ENCODE measurements at places on chromosomes 1 and 21.

- DNase-seq: no peak
Observed at GRCh38 chr1:17197696-17198095, 7.2 kb upstream of the PADI1 start.

GRCh38 chr1:175629318-175629694 lies 114.1 kb downstream of the TNR start:
- DNase-seq: no peak

- no peak for DNase-seq
Observed at GRCh38 chr1:47031059-47031458, 7.6 kb downstream of the CYP4X1 start.

DNA sequence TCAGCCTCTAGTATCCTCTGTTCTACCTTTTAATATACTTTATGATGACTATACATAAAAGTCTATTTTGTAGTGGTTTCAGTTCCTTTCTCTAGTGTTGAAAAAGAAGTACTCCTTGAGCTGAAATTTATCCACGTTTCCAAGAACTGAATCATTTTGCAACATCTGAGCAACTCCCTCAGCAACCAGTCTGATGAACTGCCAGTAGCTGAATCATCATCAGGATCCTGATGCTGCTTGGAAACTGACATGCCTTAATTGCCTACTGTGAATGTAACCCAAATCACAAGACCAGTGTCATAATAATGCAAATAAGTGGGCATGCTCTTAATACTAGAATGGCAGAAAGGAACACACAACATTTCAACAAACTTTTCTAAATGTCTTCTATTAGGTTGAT lies 103.3 kb downstream of the CYYR1 start:
- DNase-seq: no peak

- no peak for DNase-seq
Observed at GRCh38 chr1:40593449-40594186, 62.2 kb downstream of the ZNF684 start.

GRCh38 chr1:160755911-160756848 lies 17.1 kb downstream of the SLAMF7 start:
- DNase-seq: no peak

DNA sequence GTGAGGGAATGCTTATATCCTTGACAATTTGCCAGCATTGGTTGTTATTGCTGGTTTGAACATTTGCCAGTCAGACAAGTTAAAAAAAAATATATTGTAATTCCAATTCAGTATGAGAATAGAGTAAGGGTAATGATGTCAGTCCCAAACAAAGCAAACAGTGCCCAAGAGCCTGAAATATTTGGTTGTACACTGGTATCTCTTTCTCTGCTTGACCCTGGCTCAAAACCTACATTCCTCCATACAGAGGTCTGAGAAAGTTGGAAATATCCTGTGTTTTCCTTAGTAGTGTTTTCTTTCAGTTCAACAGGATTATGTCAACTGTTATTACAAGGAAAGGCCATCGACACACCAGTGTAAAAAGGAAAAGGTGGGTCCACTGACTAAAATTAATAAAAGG lies 145.6 kb downstream of the MRPL39 start:
- no peak for DNase-seq

DNA sequence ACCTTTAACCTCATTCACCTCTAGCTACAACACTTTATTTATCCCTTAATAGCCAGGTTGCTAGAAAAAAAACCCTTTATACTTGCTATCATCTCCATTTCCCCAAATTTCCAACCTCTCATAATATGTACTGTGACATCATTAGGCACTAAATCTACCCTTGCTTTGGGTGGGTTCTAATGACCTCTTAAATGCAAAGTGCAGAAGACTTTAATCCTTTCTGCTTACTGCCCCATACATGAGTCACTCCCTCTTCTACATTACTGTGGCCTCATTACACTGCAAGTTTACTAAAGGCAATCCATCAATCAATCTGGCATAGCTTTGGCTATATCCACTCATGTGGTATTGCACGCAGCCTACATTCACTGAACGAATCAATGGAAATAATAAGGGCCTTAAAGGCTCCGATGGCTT lies 353.3 kb downstream of the SMYD3 start:
- no peak for DNase-seq

DNA sequence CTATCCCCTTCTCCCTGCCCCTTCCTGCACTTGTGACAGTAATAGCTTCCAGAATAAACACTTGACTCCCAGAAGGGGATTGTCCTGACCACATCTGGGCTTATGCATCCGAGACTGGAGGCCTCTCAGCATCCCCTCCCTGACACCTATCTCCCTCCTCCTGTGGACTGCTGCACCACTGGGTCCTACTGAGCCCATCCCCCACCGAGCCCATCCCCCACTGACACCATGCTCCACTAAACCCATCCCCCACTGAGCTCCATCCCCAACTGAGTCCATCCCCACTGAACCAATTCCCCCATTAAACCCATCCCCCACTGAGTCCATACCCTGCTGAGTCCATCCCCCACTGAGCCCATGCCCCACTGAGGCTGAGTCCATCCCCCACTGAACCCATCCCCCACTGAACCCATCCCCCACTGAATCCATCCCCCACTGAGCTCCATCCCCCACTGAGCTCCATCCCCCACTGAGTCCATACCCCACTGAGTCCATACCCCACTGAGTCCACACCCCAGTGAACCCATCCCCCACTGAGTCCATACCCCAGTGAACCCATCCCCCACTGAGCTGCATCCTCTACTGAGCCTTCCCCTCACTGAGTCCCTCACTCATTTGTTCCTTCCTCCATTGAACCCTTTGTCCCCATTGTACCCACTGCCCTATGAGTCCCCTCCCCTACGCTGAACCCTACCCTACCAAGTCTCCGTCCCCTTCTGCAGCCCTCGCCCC lies 5.6 kb downstream of the PDZK1IP1 start:
- no peak for DNase-seq

DNA sequence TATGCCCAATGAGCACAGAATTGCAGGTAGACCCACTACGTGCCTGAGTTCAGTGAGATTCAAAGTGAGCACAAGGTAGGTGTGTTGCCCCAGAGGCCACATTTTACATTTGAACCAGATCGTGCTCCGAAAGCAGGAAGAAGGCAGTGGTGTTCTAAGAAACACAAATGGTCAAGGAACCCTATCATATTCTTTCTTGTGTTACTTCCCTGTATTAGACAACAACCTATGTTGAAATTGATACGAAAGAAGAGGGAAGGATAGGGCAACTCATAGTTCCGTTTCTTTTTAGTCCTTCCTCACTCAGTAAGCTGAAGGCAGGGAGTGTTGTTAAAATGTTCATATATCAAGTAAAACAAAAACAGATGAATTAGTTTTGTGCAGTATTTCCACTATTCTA lies 33.9 kb downstream of the OLFML2B start:
- no peak for DNase-seq

DNA sequence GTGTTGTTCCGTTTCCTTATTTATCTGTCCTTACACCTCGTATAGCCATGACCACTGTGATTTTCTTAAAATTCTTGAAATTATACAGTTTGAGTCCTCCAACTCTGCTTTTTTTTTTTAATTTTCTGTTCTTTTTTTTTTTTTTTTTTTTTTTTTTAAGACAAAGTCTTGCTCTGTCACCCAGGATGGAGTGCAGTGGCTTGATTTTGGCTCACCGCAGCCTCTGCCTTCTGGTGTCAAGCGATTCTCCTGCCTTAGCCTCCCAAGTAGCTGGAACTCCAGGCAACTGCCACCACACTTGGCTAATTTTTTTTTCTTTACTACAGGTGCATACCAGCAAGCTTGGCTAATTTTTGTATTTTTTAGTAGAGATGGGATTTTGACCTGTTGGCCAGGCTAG lies 48.9 kb downstream of the DIP2A start:
- DNase-seq: no peak

DNA sequence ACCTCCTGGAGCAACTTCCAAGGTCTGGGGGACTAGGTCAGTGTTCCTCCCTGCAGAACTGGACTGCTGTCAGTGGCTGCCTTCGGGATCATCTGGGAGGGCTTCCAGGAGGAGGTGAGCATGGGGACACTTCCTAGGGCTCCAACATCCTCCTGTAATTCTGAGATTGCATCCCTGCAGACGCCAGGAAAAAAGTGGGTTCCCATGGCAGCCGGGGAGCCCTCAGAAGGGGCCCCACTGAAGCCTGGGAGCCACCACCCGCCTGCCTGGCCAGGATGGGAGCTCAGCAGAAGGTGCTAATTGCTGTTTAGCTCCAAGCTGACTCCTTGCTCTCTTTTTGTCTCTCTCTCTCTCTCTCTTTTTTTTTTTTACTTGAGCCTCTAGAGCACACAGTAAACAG lies 16.1 kb upstream of the ARF1 start:
- DNase-seq: no peak

GRCh38 chr1:6601923-6602668 lies 573 bp downstream of the KLHL21 start:
- DNase-seq: peak; percentile 80

DNA sequence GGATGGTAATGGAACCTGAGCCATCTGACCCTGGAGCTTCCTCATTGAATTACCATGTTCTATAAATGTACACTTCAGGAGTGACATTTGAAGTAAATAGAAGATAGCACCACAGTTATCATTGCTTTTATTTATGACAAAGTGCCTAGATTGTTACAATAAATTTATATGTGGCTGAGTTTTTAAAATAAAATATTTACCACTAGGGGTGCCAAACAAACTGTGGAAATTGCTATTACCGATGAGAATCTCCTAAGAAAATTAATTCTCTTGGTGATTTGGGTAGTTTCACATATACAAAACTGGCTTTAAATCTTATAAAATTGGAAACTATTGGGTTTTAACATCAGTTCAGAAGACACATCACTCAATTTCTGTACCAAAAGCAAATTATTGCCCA lies 1.4 kb upstream of the TNR start:
- no peak for DNase-seq

- DNase-seq: no peak
Observed at GRCh38 chr1:93223023-93223675, 42.6 kb downstream of the CCDC18 start.

DNA sequence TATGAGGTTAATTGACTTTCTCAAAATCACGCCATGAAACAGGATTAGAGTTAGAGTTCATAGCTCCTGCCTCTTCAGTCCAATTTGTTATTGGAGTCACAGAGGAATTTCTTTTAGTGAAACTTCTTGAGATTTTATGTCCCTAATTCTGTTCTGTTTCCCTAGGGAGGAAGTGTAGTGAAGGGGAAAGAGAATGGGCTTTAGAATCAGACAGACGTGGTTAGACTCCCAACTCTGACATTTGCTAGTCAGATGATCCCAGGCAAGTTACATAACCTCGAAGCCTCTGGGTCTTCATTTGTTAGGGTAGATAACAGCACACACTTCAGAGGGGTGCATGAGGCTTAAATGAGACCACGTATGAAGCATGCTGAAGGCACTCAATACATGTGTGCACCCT lies 83.9 kb downstream of the ASTN1 start:
- DNase-seq: no peak

DNA sequence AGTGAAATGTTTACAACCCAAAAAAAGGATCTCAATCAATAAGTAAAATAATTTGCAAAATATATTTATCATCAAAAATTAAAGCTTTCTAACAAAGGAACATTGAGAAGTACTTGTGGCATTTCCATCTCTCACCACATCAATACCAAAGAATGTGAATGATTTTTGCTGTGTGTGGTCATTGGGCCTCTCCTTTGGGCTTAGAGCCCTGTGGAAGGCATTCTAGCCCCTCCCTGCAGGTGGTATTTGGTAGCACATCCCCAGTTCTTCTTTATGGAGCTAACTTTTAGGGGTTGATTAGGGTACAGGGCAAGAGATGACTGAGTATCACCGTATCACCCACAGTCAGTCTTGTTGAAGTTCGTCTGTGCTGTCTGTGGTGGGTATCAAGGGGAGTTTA lies 294.1 kb upstream of the SGIP1 start:
- DNase-seq: no peak

- DNase-seq: no peak
Observed at GRCh38 chr1:92399076-92399475, 87.6 kb downstream of the GFI1 start.

DNA sequence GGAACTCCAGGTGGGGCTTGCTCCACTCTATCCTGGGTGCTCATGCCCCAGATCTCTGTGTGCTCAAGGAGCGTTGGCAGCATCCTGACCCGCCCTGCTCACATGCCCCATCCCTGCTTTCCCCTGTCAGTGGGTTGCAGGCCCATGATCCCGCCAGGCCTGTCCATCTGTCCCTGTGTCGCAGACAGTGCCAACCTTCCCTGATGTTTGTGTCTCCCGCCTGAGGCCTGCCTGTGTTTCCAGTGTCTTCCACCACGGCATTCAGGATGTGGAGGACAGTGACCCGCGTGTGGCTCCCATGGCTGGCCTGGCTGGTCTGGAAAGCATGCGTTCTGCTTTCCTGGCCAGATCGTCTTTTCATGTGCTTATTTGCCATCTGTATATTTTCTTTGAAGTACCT lies 82.9 kb downstream of the PCBP3 start:
- DNase-seq: no peak

GRCh38 chr1:14924455-14925331 lies 228.9 kb upstream of the TMEM51 start:
- DNase-seq: no peak

GRCh38 chr1:117142200-117142599 lies 20.7 kb upstream of the TRIM45 start:
- no peak for DNase-seq

DNA sequence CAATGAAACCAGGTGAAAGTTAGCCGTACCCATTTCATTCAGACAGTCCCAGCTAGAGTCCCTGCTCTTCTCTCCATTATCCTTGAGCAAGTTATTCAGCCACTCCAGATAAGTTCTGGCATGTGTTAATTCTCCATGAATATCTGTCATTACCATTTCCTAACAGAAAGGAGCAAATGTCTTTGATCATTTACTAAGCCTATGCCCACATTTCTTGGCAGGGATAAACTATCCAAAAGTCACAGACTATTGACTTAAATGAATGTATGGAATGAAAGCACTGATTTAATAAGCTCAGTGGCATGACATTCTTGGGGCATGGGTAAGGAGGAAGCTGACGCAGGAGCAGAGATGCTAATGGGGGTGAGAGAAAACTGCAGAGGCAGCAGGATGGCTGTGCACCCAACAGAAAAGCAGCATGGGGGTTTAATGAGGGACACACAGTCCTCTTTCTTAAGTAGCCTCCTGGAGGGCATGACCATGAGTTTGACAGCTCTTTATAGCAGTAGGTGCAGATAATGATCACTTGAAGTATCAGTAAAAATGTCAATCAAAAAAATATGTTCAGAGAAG lies 17.6 kb upstream of the DHCR24 start:
- no peak for DNase-seq

- DNase-seq: no peak
Observed at GRCh38 chr1:4973341-4973740, 318.9 kb downstream of the AJAP1 start.

DNA sequence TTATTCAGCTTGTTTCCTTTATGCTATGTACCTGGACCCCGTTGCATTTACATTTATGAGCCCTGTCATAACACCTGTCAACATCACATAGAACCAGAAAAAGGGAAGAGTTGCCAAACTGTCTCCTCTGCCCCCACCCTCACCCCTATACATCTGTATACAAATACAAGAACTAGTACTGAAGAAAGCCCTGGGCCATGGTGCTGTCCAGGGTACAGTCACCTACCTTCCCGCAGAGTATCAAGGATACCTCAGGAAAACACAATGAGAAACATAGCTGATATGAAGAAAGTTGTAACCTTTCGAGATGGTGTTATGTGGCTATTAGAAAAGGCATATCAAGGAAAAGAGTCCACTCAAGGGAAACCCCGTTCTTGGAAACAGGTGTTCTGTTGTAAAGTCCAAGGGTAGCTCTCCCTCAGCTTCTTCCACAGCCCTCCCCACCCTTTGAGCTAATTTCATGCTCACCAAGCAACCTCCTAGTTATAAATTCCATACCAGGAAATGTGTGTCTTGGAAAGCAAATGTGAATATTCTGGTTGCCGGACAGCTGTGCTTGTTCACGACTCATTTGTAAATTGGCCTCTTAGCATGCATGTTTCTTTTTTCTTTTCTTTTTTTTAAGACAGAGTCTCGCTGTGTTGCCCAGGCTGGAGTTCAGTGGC lies 16.7 kb upstream of the AVPR1B start:
- no peak for DNase-seq
